ENCODE measurements at places on chromosomes 1 and 21.

GRCh38 chr21:35510957-35511695 lies 462.0 kb upstream of the RUNX1 start:
- DNase-seq: no peak

DNA sequence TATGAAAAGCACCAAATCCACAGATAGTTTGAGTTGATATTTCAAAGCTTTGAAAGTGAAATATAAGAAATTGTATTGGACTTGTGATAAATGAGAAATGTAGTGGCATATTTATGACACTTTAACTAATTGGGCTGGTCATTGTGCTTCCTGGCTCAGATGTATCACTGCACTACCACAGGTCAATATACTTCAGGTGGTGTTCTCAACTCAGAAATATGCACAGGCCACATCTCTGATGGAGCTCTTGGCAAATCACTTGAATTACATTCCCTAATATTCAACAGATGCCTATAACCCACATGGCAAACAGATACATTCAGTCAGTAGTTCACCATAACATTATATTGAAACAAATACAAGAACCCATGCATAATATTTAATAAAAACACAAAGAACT lies 209.6 kb downstream of the LYPLAL1 start:
- no peak for DNase-seq

DNA sequence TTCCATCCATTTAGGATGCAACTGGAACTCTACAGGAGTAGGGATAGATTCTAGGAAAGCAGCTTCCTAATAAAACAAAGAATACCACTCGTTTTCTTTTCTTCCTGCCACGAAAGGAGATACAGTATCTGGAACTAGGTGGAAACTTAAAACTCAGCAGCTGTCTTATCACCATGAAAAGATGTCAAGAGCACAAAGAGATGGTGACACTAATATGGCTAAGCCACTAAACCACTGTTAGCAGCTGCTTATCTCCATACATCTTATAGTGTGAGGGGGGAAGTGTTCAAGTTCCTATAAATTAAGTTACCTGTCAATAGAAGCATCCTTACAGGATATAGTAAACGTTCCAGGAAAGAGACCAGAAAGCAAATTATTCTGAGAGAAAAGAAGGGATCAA lies 162.5 kb downstream of the TYW3 start:
- no peak for DNase-seq

DNA sequence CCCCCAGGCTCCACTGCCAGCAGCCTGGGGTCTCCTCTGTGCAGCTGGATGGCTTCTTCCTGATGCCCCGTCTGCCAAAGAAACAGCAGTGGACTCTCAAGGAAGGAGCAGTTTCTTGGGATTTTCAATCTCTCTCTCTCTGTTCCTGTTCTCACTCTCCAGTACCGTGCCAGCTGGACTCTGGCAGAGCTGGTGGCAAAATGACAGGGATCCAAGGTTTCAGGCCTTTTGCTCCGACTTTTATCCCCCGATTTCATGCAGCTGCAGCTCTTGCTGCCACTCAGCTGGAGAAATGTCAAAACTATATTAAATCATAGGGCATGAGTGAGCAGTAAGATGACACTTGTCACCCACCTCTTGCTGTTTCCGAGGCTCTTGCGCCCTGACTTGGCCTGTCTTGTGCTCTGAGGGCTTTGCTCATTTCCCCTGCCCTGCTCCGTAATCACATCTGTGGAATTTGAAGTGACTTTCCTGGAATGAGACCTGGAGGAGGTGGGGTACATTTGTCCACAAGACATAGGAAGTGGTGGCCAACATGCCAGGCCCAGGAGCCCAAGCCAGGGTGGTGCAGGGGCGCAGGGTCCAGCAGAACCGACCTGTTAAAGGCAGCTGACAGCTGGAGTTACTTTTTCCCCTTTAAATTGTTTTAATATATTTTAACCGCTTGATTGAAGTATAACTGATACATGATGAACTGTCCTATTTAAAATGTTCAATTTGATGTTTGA lies 576.2 kb downstream of the PTPRU start:
- no peak for DNase-seq

- no peak for DNase-seq
Observed at GRCh38 chr1:203180611-203181330, 5.1 kb upstream of the MYBPH start.

DNA sequence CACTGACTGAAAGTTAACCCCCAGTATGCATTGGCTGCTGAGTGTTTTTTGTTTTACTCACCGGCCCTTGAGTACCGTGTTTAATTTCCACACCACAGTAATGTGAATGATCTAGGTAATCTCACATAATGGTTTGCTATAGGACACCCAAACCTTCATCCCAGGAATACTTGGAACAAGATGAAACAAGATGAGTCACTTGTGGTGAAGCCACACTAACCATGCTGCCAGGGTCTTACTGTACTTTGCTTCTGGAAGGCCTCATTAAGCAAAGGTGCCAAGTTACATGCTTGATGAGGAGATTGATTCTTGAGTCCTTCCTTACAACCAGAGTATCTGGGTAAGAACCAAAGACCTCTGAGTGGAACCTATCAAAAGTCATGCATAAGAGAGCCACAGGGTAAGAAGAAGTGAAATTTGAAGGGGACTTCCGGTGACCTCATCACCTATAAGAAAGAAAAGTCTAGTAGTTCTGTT lies 163.3 kb downstream of the NRIP1 start:
- no peak for DNase-seq

DNA sequence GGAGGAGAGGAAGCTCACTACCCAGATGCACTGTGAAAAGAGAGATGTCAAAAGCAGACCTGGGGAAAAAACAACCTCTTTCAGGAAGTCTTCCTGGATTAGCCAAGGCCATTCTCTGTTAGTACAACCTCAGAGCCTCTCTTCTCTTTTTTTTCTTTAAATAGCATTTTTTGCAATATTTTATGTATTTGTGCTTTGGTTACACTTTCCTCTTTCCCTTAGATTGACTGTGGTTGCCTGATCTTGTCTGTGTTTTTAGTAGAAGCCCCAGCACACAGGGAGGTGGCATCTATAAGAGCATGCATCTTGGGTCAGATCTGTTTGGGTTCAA lies 18.8 kb downstream of the SLC26A9 start:
- no peak for DNase-seq

GRCh38 chr1:208778417-208778816 lies 534.2 kb upstream of the PLXNA2 start:
- no peak for DNase-seq

DNA sequence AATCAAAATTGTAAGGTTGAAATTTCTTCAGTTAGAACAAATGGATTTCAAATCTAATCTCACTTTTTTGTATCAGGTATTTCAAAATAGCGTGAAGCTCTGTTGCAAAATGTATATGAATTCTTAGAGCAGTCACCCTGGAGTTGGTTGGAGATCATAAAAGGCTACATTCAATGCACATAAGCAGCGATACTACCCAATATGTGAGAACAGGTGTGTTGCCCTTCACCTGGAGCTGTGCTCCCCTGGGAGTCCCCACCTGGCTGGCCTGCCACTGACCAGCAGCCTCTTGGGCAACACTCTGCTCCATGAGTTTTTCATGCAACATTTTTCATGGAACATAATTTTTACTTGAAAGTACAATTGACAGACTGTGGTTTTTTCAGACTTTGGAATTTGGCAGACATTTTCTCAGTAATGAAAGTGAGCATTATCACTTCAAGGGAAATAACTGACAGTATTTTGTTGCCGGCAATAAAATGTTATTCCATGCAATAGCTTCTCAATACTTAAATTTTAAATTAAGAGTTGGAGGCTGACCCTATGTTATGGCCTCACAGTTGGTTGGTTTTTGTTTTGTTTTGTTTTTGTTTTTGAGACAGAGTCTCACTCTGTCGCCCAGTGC lies 95.1 kb downstream of the ST3GAL3 start:
- DNase-seq: no peak

- DNase-seq: no peak
Observed at GRCh38 chr1:58896246-58897183, 112.7 kb upstream of the JUN start.

- DNase-seq: no peak
Observed at GRCh38 chr21:22575165-22575584, 1577.0 kb downstream of the NCAM2 start.

DNA sequence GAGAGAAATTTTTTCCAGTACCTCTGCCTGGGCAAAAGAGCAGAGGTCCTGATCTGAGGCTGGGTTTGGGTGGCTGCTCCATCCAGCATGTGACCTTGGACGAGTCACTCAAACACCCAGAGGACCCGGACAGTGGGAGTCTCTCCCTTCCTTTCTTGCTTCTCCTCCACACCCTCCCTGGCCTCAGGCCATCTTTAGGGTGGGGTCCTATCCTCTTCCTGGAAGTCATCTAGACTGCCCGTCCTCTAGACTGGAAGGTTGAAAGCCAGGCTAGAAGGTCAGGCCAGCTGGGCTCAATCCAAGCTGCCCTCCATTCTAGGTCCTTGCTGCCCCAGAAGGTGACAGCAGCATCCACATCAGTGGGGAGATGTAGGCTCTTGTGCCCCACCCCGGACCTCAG lies 599.5 kb downstream of the MATN1 start:
- peak; percentile 35 for DNase-seq

GRCh38 chr1:17274186-17275170 lies 25.6 kb downstream of the PADI3 start:
- no peak for DNase-seq

- no peak for DNase-seq
Observed at GRCh38 chr1:214492401-214493075, 58.9 kb downstream of the PTPN14 start.

GRCh38 chr1:934991-935750 lies 11.4 kb downstream of the SAMD11 start:
- DNase-seq: no peak

GRCh38 chr1:184911103-184911745 lies 63.1 kb downstream of the NIBAN1 start:
- DNase-seq: no peak

GRCh38 chr1:46689897-46690296 lies 18.2 kb downstream of the TEX38 start:
- no peak for DNase-seq

- no peak for DNase-seq
Observed at GRCh38 chr1:117501281-117501680, 104.6 kb upstream of the TENT5C start.

DNA sequence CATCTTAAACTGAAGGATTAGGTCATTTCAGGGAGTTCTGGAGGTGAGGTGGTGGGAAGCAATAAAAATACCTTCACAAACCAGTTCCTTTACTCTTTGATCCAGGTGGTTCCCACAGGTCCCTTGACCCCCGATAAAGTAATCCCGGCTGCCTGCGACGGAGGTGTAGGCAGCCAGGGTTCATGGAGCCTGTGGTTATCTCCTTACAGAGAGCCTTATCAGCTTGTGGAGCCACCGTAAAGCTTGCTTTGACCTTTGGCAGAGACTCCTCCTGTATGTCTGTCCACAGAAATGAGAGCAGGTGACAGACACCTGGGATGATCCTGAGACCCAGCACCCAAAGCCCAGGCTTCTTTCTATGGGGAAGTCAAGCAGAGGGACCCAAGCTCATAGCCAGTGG lies 243.4 kb downstream of the KIF26B start:
- no peak for DNase-seq

DNA sequence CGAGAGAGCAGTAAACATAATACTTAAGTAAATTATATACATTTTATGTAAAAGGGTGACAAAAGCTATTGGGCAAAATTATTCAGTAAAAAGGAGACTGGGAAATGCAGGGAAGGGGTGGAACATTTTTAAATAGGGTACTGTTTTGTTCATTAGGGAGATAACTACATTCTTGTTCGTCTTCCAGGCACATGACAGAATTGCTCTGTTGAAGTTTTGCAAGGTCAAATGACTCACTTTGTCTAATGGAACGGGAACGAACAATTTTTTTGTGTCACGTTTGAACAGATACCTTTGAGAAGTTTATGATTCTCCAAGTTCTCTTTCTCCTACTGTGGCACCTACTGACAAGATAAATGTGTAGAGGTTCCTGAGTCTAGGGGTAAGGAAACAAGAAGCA lies 382.3 kb upstream of the ZRANB2 start:
- no peak for DNase-seq

DNA sequence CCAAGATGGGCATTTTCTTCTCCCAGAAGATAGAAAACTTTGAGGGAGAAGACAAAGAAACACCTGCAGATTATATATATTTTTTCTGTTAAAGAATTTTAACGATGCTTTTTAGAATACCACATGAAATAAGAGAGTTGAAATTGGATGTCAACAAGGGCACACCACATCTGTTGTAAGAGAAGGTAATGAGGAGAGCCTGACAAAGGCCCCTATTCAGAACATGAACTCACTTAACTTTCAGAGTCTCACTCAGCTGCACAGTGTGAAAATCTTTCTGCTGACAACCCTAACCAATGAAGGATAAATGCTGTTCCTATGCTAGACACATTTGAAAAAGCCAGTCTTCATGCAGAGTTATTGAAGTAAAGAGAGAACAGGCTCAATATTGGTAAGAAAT lies 7.3 kb downstream of the KRTAP22-2 start:
- DNase-seq: no peak

DNA sequence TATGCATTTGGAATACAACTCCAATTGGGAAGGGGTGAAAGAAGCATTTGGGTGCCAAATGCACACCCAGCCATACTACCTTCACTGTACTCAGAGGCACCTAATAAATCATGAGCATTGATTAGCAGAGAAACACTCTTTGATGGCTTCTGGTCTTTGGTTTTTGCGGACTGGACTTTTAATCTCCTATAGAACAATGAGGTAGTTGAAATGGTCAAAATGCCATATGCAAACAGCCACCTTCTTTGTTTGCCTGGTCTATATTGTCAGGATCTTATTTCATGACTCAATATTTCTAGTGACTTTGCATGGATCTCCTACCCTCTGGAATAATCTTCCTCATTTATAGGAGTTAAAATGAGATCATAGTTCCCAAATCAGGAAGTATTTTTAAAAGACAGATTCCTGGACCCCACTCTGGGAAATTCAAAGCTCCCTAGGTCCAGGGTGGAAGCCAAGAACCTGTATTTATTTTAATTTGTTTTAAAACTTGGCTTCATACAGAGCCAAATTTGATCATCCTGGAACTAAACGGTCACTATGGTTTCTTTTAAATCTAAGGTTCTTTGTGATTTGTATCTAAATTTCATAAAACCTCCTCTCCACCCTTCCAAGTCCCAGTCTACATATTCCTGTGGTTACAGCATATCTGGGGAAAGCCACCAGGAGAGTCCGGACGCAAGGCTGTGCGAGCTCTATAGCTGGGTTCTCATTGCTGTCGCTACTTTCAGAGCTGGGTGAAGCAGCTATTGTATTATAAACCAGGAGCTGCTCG lies 8.7 kb downstream of the FAM3B start:
- no peak for DNase-seq

DNA sequence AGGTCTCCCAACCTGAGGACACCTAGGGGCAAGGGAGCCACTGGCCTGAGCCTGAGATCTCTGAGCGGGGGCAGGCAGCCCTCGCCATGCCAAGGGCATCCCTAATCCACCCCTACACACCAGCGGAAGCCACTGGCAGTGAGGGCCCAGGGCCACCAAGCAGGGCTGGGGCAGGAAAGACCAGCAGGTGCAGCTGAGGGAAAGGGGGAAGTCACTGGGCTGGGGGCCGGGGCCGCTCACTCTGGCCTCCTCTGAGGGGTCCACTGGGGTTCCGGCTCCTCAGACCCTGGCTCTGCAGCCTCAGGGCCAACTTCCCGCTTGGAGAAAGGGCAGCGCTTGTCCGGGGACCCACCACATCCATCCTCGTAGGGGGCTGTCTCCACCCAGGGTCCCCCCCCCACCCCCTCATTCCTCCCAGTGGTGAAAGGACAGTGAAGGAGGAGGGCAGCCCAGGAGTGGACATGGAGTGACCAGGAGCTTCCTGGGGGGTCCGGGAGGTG lies 42.5 kb upstream of the ACTRT2 start:
- DNase-seq: no peak
